Fibroblast of the aortic adventitia (primary cell): ENCODE measurements at places on chromosomes 2 and 18.

DNA sequence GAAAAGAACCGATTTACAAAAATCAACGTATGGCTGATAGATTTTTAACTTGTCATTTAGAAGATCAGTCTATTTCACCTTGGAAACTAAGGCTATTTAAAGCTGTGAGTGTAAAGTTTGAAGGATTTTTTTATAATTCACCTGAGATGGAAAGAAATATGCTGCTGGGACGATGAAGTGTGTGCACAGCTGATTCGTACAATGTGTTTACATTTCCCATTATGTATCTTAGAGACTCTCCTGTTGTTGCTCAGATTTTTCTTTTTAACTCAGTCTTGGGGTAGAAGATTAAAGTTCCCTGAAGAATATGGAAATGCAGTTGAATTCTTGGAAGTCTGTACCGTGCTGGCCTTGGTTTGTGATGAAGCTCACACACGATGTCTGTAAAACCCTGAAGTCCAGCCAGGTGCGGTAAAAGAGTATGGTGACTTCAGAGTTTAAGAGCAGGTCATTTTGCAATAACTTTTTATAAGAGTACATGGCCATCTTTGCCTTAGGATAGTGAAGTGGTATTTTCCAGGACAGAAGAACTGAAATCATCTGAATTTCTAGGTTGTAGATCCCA, 250.1 kb downstream of the PRKCE start:
- DNase-seq: no peak

GRCh38 chr2:171447675-171448074, 13.6 kb downstream of the DCAF17 start:
- DNase-seq: no peak

DNA sequence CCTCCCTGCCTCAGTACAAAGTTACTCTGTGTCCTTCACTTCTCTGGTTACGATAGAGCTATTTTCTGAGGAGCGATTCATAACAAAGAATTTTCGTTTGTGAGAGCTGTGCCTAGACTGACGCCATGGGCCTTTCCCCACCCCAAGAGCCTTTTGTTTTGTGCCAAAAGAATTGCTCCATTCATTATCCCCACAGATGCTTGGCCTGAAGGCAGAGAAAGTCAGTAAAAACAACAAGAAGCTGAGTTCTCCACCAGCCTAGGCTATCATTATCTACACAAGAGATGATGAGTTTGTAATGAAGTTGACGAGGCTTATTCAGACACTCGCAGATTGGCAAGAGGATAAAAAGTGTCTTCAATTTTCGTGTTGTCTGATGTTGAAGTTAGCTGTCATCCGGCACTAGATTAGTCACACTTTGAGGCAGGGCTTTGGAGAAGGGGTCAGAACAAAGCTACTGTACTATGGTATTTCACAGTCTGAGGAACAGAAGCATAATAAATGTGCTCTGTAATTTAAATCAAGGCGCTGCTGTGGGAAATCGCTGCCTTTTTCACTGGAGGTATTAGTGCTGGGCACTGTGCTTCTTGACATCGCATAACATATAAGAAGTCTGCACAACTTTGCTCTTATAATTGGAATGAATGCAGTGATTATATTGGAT, 278.4 kb upstream of the FIGN start:
- DNase-seq: peak; percentile 63

DNA sequence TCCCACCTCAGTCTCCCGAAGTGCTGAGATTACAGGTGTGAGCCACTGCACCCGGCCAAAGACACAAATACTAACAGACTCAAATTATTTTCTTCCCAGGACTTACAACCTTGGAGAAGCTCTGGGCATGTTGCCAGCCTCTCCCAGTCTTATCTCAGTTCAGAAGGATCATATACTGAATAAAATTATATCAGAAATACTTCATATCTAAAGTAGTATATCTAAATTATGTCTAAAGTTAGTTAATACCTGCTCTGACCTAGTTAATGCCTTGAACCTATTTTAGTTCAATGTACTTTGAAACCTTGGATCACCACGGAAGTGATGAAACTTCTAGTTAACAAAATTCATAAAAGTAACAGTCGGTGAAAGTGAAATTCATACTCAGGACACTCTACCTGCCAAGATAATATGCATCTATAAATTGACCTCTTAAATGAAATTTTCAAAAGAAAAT, 34.4 kb upstream of the CYBRD1 start:
- DNase-seq: peak; percentile 23

- no peak for DNase-seq
These were observed 31.0 kb downstream of the GAREM2 start for GRCh38 chr2:26203906-26204305.

DNA sequence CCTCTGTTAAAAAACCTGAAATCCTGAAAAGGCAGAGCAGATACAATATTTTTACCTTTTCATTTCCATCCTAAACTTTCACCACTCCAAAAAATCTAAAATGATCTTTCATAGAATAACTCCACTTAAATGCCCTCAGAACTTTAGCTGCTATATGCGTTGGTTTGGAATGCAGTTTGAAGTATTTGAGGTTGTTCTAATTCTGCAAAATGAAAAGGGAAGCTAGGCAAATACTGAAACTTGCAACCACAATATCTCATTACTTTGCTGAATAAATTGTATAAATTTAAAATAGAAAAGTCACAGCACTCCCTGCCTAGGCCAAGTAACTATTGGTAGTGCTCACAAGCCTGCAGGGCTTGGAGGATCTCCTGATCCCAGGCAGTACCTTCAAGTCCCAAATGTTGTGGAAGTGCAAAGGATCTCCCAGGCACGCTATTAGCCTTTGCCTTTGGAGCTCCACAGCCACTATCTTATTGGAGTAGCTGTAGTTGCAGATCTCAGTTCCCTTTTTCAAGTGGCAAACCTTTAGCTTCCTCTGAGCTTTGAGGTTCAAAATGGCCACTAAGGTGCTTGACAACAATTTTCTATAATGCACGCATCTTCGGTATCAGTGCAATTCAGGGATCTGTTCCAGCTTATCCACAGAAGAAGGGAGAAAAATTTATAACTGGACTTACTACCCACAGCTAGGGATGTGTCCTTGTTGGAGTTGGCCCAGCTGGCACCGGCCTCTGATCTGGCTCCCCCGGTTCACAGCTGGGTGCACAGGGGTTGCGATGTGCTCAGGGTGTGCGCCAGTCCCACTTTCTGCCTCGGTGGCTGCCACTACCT, 43.4 kb upstream of the ANKRD62 start:
- no peak for DNase-seq

DNA sequence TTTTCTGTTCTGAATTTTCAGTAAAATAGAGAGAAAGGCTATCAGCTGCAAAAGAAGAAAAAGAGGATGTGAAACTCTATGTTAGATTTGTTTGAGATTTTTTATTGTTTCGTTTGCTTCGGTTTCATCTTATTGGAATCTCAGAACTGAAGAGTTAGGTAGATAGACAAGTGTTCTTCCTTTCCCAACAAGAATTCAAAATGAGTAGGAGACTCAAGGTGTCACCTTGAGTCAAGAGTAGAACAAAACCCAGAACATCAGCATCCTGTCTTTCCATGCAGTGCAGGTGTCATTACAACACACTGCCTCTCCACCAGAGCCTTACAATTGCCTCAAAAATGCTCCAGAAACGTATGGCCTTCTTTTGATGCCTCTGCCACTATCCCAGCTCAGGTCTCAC, 21.1 kb downstream of the NBAS start:
- DNase-seq: no peak

GRCh38 chr2:229342376-229342775, 71.3 kb upstream of the PID1 start:
- DNase-seq: peak; percentile 29

DNA sequence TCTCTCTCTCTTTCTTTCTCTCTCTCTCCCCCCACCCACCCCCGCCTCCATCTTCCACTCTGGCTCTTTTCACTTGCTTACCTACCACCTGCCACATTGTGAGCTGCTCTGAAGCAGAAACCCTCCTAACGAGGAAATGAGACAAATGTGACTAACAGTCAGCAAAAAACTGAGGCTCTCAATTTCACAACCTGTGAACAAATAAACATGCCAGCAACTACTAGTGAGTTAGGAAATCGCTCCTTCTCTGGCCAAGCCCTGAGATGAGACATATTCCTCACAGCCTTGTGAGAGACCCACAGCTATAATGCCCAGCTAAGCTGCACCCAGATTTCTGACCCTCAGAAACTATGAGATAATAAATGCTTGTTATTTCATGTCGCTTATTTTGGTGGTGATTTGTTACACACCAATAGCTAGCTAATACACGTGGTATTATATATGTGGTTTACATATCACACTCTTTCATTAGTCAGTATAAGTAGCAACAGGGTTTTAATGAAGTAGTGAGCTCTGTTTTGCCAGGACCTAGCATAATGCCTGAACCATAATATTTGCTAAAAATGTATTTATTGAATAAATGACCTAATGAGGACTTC, 8.4 kb upstream of the ZNF521 start:
- no peak for DNase-seq

- DNase-seq: no peak
These were observed 73.9 kb upstream of the LMAN1 start for GRCh38 chr18:59432803-59433597.

DNA sequence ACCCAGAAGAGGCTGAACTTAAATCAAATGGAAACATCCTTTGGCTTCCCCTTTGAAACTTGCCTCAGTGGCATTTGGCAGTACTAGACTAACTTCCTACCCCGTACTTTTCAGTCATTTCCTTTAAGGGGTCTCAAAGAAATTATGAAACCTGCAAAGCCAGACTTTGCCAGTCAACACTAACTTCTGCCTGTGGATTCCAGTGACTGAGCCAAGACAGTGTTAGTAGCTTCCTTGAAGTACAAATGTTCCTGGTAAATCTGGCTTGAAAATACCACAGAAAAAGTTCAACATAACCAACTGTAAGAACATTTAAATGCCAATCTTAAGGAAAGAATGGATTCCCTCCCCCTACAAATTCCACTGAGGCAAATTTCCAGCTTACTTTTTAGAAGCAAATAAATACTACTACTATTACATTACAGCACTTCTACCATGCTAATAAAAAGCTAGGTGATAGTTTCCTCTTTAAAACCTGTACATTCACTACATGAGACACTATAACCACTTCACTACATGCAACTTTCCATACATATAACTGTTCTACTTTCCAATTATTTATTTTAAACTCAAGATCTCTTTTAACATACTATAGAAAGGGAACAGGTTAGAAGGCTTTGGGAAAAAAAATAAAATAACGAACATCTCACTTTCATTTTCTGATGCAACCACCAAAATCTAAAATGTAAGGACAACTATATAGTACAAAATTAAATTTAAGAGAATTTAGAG, 2.4 kb downstream of the PELI1 start:
- peak; percentile 58 for DNase-seq

- DNase-seq: peak; percentile 79
These were observed 85.5 kb downstream of the AGPS start for GRCh38 chr2:177478029-177478428.

DNA sequence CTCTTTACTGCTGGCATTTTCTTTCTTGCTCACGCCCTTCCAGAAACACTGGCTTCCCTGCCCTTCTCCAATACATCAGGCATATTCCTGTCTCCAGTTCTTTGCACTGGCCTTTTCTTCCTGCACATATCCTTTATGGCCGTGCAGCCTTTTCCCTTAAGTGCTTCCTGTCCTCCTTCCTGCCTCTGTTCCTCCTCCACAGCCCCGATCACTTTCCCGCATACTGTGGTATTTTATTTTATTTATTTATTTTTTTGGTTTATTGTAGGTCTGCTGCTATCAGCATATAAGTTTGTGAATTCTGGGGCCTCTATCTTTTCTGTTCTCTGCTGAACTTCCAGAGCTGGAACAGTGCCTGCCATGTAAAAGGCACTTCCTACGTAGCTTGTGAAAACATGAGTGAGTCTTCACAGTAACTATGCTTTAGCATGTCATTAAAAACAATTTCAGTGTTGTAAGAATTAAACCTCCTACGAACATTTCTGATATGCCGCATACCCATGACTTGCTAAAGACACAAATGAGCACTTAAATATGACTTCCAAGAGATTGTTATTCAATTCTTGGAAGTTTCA, 289.1 kb downstream of the TRIB2 start:
- peak; percentile 16 for DNase-seq

GRCh38 chr18:76499637-76500340, 4.7 kb upstream of the ZNF516 start:
- no peak for DNase-seq

DNA sequence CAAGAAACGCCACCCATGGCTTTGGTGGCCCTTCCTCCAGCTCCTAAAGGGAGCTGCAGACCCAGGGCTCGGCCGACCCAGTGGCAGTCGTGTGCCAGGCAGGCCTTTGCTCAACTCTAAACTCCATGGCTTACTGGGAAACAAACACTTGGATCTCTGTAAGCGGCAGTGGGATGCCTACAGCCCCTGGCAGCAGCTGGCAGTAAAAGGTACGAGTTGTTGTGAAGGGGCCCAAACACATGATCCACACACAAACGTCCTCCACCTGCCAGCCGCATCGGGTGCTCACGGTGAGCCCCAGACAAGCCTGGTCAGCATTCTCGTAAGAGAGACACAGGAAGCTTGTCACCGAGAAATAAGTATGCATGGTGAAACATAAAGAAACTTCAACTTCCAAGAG, 214.9 kb downstream of the MGAT5 start:
- no peak for DNase-seq

- DNase-seq: no peak
These were observed 18.8 kb upstream of the STAT1 start for GRCh38 chr2:191032588-191033429.

DNA sequence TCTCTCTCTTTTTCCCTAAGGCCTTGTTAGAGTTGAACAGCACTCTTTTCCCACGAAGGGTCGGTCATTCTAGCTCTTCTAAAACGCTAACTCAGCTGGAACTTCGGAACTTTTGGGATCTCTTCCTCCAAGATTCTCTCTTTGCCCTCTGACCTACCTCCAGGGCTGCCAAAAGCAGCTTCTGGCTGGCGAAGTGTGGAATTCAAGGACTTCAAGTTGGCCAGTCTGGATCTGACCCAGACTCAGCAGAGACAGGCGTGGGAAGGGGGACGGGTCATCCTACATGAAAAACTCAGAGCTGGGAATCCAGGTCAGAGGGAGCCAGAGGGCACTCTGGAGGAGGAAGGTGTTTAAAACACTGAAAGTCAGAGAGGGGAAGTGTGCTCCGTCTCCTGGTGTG, 305.5 kb upstream of the HDAC4 start:
- no peak for DNase-seq

GRCh38 chr18:2302628-2303516, 268.4 kb downstream of the METTL4 start:
- peak; percentile 67 for DNase-seq

DNA sequence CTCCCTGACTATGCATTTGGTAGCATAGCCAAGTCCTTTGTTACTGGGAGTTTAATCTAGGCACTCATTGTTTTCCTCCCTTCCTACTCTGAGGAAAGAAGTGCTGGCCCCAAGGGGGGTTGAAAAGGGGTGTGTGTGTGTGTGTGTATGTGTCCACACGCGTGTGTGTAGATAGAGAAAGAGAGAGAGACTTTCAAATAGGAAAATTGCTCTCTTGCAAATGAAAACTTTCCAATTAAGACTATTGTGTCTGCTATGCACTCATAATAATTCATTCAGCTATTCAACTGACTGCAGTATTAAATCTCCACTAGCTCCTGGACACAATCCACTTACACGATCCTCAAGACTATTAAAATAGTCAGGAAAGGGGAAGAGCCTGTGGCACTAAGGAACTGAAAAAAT, 92.9 kb upstream of the CSRNP3 start:
- DNase-seq: peak; percentile 4
